Ascending aorta (tissue), 2 donors: ENCODE measurements at places on chromosomes 5 and 9. TPM values are rescaled to one million over a fixed set of nuclear protein-coding genes. Genes with fewer than 3 reads are reported as not detected.

- no peaks in the 10 kb centered on the region for H3K36me3 ChIP-seq
- DNase-seq = peak; percentile 54
- H3K4me3 ChIP-seq = no peak overlapping the region
- H3K27ac ChIP-seq = no peak overlapping the region
- H3K27me3 ChIP-seq = no peaks in the 10 kb centered on the region
Observed at GRCh38 chr9:93268551-93269314, 84.8 kb downstream of the WNK2 start.

GRCh38 chr5:139696894-139697658, 48.9 kb downstream of the CXXC5 start:
- no peaks in the 10 kb centered on the region for H3K27me3 ChIP-seq
- H3K27ac ChIP-seq = peak overlapping the region; percentile 96
- H3K4me3 ChIP-seq = peak overlapping the region; percentile 68
- no peak for DNase-seq
- no peaks in the 10 kb centered on the region for H3K36me3 ChIP-seq

DNA sequence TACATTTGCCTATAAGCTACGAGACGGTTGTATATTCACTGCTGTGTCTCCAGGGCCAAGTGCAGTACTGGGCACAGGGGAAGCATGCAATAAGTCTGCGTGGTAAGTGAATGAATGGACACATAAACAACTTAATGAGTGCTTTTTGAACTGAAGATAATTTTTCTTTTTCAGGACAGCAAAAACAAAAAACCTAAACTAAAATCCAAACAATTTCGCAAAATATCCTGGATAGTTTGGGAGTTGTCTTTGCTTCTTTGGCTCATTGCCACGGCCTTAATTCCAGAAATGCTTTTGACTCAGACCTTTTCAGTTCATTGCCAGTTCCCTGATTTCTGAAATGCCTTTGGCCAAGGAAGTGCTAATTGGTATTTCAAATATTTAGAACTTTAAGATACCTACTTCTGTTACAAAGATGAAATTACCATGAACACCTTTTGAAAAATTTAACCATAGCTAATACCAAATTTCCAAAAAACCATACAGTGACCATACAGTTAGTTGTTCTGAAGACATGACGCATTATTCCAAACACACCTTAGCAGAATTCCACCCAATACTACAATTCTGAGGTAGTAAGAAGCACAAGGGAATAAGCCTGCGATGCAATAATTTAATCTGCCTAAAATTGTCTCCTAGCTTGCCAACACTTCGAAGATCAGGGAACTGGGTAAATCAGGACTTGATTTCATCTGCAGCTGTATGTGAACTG, 42.8 kb downstream of the TEK start:
- no peaks in the 10 kb centered on the region for H3K36me3 ChIP-seq
- peaks cover 2% of the 10 kb centered on the region for H3K4me1 ChIP-seq
- DNase-seq = no peak
- no peak overlapping the region for H3K27ac ChIP-seq
- no peaks in the 10 kb centered on the region for H3K27me3 ChIP-seq

GRCh38 chr5:40939753-40940152, 30.5 kb downstream of the C7 start:
- H3K4me1 ChIP-seq = no peaks in the 10 kb centered on the region
- no peak overlapping the region for H3K27ac ChIP-seq
- H3K27me3 ChIP-seq = no peaks in the 10 kb centered on the region
- no peaks in the 10 kb centered on the region for H3K36me3 ChIP-seq
- H3K4me3 ChIP-seq = no peak overlapping the region
- DNase-seq = no peak

DNA sequence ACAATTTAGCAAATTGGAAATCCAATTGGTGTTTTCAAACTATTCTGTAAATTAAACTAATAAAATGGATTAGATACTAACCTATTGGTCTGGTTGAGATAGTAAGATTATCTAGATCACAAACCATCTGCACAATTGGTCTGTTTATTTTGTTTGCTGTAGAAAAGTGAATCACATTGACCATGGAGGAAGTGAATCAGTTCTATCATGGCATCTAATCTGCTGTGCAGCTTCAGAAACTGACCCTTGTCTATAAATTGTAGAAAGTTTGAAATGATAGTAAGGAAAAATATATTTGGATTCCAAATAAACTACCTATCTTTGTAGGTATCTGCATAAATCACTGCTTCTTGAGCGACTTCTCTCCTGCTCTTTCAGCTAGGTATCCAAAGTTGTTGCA, 1865.4 kb downstream of the MAT2B start:
- no peaks in the 10 kb centered on the region for H3K27me3 ChIP-seq
- H3K4me1 ChIP-seq = no peaks in the 10 kb centered on the region
- H3K4me3 ChIP-seq = no peak overlapping the region
- no peak for DNase-seq

DNA sequence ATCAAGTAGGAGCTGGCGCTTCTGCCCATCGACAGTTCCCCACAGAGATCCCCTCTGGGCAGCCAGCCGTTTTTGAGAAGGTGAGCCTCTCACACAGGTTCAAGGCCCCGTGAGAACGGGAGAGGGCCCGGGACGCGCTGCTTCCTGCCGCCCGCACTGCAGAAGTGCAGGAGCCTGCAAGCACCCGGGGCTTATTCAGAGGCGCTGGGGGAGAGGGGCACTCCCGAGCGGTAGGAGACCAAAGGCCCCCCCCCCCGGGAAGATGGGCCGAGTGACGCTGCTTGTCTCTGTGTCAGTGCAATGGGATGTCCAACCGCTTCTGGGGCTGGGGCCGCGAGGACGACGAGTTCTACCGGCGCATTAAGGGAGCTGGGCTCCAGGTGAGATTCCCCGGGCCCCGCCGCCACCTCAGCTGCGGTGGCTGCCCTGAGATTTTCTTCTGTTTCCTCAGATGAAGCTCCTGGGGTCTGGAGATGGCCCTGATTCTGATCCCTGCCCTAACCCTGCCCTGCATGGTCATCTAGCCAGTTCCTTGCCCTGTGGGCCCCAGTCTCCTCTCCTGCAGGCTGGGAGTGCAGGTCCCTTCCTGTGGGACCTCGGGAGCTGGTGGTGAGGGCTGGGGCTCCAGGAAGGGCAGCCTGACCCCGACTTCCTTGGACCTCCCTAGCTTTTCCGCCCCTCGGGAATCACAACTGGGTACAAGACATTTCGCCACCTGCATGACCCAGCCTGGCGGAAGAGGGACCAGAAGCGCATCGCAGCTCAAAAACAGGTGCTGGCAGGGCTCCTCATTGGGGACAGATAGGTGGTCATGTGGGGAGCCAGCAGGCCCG, 8.5 kb downstream of the B4GALT7 start:
- no peaks in the 10 kb centered on the region for H3K4me1 ChIP-seq
- peaks cover 9% of the 10 kb centered on the region for H3K36me3 ChIP-seq
- DNase-seq = no peak
- no peaks in the 10 kb centered on the region for H3K27me3 ChIP-seq
- no peak overlapping the region for H3K4me3 ChIP-seq
- H3K27ac ChIP-seq = no peak overlapping the region

- no peaks in the 10 kb centered on the region for H3K4me1 ChIP-seq
- H3K4me3 ChIP-seq = no peak overlapping the region
- DNase-seq = no peak
- H3K27ac ChIP-seq = no peak overlapping the region
- no peaks in the 10 kb centered on the region for H3K36me3 ChIP-seq
Observed at GRCh38 chr9:104958751-104959150, 30.8 kb upstream of the ABCA1 start.

The TRIM36 gene
- total RNA-seq = 31.7 TPM

DNA sequence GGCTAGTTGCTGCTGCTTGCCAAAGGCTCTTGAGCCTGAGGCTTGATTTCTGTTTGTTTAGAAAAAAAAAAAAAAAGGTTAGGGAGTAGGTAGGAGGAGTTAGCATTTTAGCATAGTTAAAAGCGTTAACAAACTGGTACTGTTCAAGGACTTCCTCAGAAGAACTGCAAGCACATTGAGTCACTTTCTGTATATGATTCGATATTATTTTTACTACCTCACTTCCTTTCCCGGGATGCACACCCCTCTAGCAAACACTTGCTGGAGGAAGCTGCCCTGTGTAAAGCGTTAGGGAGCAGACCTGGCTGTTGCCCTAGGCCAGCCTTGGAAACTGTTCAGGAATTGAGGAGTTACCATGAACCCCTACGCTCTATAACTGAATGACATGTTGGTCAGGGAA, 15.7 kb upstream of the CEP120 start:
- no peaks in the 10 kb centered on the region for H3K4me1 ChIP-seq
- H3K36me3 ChIP-seq = no peaks in the 10 kb centered on the region
- H3K27ac ChIP-seq = no peak overlapping the region

- H3K27ac ChIP-seq = no peak overlapping the region
- H3K4me1 ChIP-seq = no peaks in the 10 kb centered on the region
- DNase-seq = no peak
- no peak overlapping the region for H3K4me3 ChIP-seq
- H3K36me3 ChIP-seq = no peaks in the 10 kb centered on the region
- no peaks in the 10 kb centered on the region for H3K27me3 ChIP-seq
Observed at GRCh38 chr9:74511333-74511732, 14.2 kb downstream of the RORB start.

DNA sequence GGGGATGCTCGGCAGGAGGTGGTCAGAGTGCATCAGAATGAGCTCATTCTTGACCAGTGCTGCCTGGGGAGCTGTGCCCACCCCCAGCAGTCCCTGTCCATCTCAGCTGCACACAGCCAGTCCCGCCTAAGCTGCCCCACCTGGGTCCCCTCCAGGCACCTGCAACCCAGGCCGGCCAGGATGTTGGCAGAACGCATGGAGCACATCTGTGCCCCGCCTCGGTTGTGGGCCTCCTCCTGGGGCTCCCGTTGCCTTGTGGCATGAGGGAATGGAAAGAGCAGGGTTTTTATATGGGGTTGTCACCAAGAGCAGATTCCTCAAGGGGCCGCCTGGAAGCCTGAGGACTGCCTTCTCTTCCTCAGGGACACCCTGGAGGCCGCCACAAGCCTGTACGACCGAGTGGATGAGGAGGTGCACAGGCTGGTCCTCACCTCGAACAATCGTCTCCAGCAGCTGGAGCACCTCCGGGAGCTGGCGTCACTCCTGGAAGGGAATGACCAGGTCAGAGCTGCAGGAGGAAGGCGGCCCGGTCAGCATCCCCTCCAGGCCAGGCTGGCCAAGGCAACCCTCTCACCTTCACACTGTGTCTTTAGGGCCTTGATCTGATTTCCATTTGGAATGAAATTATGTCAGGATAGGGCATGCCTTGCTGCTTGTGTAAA, 34.8 kb upstream of the LRRC14B start:
- DNase-seq = peak; percentile 40
- H3K4me3 ChIP-seq = no peak overlapping the region
- no peak overlapping the region for H3K27ac ChIP-seq
- no peaks in the 10 kb centered on the region for H3K36me3 ChIP-seq
- no peaks in the 10 kb centered on the region for H3K4me1 ChIP-seq
- no peaks in the 10 kb centered on the region for H3K27me3 ChIP-seq

DNA sequence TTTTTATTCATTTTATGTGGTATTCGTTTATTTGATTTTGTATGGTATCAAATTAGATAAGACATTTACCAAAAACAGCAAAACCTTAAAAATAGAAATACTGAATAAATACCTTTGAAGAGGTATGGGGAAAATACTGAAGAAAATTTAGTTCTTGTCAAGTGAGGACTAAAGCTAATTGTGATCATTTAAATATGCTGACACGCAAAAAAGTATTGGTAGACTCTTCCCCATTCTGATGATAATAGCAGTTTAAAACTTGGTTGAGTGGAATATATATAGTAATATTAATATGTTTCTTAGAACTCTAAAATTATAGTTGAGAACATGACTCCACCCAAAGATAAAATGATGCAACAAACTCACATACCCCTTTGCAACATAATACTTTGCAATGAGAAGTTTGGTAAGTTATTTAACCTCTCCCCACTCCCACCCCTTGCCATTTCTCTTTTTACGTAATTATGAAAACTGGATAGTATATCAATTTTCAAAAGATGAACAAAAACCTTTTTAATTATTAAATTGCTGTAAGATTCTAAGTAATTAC, 30.1 kb upstream of the SNX24 start:
- no peak overlapping the region for H3K4me3 ChIP-seq
- H3K27ac ChIP-seq = no peak overlapping the region
- H3K27me3 ChIP-seq = no peaks in the 10 kb centered on the region

DNA sequence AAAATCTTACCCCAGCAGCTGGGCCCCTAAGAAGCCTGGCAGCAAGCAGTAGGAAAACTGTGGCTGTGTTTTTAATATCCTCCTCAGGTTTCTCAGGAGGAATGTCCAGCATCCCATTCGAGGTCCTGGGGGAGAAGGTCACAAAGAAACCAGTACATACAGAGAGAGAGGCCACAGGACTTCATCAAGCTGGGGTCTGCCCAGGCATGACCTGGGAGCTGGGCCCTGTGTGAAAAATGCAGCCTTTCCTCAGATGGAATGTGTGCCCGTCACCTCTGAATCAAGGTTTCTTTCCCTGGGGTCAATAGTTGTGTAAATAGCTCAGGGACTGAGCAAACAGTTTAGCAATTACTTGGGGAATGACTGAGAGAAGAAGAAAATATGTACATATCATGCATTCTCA, 33.9 kb upstream of the RAD23B start:
- no peak overlapping the region for H3K4me3 ChIP-seq
- no peak for DNase-seq
- no peaks in the 10 kb centered on the region for H3K27me3 ChIP-seq
- H3K27ac ChIP-seq = no peak overlapping the region
- no peaks in the 10 kb centered on the region for H3K36me3 ChIP-seq
